ENCODE measurements at places on chromosomes 16 and 17.

DNA sequence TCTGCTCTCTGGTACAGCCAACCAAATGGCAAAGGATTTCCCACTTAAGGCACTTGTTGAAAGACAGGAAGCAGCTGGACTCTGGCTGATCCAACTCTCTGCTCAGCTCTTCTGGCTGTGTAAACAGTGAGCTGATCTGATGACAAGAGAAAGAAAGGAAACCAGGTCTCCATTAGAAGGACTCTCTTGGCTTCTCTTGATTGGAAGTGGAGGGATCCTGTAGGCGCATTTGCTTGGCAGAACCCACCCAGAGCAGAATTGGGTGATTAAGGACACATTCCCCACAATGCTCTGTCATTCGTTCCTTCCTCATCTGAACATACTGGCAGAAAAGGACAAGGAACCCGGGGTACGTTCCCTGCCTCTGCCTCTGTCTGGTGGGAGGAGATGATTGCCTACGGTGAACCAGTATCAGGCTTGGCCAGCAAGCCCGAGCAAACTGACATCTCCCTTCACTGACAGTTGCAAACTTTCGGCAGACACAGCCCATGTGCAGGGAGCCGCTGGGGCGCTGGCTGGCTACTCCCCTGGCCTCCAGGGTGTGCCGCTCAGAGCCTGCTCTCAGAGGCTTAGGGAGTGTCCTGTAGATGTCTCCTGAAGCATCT lies 29.1 kb downstream of the LDHD start:
- DNase-seq = peak; percentile 97

GRCh38 chr17:73371285-73371684 lies 59.5 kb upstream of the CDC42EP4 start:
- DNase-seq = peak; percentile 92

- no peak for DNase-seq
Observed at GRCh38 chr16:24013864-24014645, 178.3 kb downstream of the PRKCB start.

DNA sequence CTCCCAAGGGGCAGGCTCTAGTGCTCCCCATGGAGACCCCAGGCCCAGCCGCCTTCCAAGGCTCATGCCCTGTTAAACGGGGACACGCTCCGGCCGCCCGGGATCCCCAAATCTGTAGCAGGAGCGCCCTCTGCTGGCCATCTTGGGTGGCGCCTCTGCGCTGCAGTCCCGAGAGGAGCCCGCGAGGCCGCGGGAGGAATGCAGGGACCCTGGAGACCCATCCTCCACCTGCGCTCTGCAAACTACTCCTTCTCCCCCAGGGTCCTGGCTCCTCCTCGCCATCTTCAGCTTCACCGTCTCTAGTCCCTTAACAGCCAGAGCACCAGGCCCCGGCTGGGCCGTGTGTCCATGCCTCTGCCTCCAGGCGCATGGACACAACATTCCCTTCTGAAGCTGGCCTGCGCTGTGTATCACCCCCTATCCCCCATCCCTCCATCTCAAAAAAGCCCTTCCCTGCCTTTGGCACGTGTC lies 23.6 kb upstream of the KRT17 start:
- peak; percentile 44 for DNase-seq

DNA sequence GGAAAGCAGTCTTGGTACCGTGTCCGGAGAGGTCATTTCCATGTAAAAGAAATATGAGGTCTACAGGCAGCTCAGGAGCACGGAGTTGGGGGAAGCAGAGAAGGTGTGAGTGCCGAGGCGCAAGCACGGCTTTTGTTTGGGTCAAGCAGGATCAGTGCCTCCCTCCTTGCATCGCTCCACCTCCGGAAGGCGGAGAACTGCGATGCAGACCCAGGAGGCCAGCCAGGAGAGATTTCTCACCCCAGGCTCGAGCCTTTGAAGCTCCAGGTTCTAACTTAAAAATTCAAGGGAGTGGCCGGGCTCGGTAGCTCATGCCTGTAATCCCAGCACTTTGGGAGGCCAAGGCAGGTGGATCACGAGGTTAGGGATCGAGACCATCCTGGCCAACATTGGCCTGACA lies 25.0 kb downstream of the NAA60 start:
- no peak for DNase-seq

DNA sequence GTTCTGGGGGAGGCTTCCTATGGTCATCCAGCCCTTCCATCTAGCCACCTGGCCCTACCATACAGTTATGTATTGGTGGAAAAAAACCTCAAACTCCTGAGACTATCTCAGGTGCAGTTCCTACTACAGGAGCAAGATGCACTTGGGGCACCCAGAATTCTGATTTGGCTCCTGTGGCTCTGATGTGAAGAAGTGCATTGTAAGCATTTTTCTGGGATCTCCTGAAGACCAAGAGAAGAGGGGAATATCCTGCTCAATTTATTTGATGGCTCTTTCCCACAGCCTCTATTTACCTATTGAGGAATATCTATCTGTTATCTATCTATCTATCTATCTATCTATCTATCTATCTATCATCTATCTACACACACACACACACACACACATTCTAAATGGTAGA lies 1981.5 kb downstream of the TP53TG3F start:
- DNase-seq = no peak

All from fibroblast of lung (primary cell).